ENCODE measurements at places on chromosomes 6 and 20. TPM values are rescaled to one million over a fixed set of nuclear protein-coding genes. Genes with fewer than 3 reads are reported as not detected.

Gene RAET1E
- 16.3 TPM for total RNA-seq

Gene ULBP2
- total RNA-seq, result 13.0 TPM

Gene SMIM29
- 19.2 TPM for total RNA-seq

Gene COL12A1
- total RNA-seq, result 29.8 TPM

Gene FILIP1
- not detected for total RNA-seq

Gene TREML2
- not detected for total RNA-seq

Gene ETV7
- total RNA-seq, result 0.51 TPM

Gene CALHM5
- total RNA-seq, result 0.07 TPM

Gene GRM1
- total RNA-seq, result 0.65 TPM

Gene GPR6
- total RNA-seq, result not detected

Gene THBS2
- 3.3 TPM for total RNA-seq

Gene NEURL2
- 2.3 TPM for total RNA-seq

Gene LZTS3
- total RNA-seq, result 4.8 TPM

Gene STMND1
- total RNA-seq, result not detected

Gene C20orf202
- 0.05 TPM for total RNA-seq
